ENCODE measurements at places on chromosomes 1 and 21.

- DNase-seq = no peak
Observed at GRCh38 chr1:214447557-214447871, 103.9 kb downstream of the PTPN14 start.

DNA sequence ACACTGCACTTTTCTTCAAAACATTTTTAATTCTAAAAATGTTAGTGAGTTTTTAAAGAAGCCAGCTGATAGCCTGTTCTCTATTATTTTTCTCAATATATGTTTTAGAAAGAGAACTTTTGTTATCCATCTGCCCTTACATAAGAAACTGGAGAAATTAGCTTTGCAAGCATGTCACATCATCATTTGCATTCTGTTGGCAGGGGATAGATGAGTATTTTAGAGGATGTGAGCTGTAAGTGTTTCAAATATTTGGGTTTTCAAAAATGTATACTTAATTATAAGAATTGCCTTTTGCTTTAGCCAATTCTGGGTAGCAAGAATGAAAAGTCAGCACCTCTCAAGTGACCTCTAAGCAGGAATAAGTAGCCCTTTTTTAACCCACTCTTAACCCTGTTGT, 7.4 kb downstream of the NFIA start:
- no peak for DNase-seq

DNA sequence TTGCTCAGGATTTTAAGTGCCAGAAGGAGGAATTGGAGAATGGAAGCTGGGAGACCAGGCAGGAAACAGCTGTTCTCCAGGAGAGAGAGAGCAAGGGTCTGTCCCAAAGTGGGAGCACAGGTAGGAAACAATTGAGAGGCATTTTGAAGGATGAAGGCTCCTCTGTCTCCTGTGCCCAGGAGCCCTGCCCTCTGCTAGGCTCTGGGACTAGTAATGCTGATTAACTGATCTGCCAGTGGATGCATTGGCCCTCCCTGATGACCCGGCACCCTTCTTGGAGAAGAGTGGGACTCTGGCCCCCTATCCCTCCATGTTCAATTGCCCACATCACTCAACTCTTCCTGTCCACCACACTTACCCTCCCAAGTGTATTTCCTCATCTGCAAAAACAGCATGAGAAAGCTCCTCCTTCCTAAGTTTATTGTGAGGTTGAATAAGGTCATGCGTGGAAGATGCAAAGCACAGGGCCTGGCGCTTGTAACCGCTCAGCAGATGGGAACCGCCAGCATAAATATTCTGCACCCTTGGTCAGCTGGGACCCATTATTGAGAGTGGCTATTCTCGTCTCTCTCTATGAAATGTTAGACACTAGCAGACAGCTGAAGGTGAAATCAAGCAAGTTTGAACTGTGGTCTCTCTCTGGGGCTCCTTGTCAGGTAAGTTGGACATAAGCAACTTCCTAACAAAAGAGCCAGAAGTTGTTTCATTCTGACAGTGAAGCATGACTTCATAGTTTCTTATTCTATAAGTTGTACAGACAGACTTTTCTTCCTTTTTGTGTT, 63.0 kb upstream of the ANGPTL1 start:
- DNase-seq = no peak

DNA sequence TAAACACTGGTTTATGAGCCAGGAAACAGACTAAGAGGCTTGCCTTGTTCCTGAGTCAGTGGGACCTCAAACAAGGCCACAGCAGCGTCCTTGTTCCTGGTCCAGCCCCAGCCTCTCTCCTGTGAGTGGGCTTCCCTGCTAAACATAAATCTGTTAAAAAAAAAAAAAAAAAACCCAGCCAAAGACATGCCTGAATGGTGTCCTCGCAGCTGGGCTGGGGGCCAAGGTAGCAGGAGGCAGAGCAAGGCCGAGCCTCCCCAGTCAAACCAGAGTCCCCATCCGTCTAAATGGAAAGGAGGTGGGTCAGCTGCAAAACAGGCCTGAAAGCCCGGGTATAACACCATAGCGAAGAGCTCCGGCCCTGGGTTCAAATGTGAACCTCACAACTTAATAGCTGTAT, 18.1 kb upstream of the IFFO2 start:
- DNase-seq = no peak

DNA sequence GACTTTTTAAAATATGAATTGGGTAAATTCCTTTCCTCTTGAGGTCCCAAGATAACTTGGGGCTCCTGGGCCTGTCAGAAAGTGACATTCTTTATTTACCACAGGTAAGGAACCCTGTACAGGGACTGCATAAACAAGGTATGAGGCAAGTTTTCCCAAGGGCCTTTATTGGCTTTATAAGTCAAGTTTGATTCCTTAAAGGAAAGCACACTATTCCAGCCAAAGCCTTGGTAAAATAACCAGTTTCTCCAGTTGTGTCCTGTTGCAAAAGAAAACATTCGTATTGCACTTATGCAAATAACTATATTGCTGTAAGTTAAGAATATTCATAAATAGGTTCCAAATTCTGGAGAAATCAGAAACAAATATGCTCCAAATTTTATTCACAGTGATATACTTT, 21.9 kb upstream of the METTL18 start:
- no peak for DNase-seq

- DNase-seq = no peak
Observed at GRCh38 chr1:107810291-107810951, 154.6 kb downstream of the VAV3 start.

DNA sequence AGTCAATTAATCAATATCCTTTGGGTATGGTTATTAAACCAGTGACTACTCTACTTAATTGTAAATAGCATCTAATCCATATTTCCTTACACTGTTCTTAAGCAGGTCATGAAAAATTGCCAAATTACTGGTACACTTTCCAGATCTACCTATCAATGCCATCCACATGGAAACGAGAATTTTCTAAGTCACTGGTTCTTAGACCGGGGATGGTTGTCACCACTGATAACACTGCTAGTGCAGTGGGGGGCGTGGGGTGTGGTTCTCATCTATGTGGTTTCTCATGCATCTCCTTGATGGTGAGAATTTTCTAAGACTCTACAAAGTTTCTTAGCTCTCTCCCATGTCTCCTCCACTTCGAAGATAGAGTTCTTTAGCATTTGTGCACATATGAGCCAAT, 63.7 kb upstream of the COG2 start:
- no peak for DNase-seq

GRCh38 chr1:218785928-218786327, 387.8 kb upstream of the LYPLAL1 start:
- no peak for DNase-seq

- no peak for DNase-seq
Observed at GRCh38 chr1:100924991-100925390, 29.1 kb downstream of the SLC30A7 start.

DNA sequence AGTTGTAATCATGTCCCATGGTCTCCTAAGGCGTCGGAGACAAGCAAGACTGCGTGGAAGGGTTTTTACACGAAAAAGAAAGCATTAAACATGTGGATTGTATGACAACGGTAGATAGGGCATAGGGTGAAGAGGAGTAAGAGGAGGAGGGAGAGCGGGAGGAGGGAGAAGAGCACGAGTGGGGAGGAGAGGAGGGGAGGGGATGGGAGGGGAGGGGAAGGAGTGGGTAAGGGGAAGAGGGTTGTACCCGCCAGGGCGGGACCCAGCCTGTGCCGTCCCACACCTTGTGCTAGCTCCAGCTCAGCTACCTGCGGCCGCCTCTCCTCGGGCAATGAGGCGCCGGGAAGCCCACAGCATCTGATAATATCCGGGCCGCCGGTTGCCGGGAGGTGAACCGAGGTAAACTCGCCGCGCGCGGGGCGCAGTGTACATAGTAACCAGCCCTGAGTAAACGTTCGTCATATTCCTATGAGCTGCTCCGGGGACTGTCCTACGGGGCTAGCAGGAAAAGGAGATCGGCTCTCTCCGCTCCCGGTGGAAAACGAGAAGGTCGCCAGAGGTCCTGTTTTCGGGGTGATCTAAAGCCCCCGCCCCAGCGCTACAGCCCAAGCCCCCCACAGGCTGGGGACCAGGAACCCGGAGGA, 449 bp upstream of the RCAN3 start:
- peak; percentile 54 for DNase-seq
